ENCODE measurements at places on chromosomes 7 and 10.

- DNase-seq: no peak
These were observed 8.2 kb downstream of the TPK1 start for GRCh38 chr7:144827621-144828020.

DNA sequence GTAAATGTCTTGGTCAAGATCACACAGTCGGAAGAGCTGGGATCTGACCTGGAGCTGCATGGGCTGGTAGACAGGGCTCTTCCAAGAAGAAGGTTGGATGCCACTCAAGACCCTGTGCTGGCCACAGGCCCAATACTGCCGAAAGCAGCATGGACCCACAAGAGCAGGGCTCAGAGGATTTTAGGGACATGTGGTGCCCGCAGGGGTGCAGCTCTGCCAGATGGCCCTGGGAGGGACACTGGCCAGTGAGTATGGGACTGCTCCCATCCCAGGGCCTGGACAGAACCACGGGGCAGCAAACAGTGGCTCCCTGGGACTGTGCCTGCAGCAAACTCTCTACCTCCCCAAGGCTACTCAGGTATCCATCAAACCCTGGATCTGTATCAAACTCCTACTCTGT, 12.4 kb downstream of the MAT1A start:
- DNase-seq: no peak

DNA sequence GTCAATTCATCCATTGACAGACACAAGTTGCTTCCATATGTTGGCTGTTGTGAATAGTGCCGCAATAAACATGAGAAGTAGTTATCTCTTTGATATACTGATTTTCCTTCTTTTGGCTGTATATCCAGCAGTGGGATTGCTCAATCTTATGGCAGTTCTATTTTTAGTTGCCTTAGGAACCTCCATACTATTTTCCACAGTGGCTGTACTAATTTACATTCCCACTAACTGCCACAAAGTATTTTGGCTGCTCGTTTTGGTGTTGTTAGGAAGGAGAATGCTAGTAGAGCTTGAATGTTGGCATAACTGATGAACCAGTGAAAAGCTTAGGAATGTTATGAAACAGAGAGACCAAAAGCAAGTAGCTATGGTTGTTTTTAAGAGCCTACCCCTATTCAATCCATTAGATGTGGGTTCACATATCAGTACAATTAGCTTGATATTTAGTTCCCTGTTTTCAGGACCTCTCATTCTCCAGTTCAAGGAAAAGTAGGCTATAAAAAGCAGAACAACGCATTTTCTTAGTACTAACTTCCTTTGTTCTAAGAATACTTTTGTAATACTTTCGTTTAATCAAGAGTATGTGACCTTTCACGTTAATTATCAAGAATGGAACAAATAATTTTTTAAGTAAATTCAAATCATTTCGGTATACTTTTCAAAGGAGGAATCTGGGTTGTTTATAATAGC, 100.3 kb downstream of the FAS start:
- no peak for DNase-seq

DNA sequence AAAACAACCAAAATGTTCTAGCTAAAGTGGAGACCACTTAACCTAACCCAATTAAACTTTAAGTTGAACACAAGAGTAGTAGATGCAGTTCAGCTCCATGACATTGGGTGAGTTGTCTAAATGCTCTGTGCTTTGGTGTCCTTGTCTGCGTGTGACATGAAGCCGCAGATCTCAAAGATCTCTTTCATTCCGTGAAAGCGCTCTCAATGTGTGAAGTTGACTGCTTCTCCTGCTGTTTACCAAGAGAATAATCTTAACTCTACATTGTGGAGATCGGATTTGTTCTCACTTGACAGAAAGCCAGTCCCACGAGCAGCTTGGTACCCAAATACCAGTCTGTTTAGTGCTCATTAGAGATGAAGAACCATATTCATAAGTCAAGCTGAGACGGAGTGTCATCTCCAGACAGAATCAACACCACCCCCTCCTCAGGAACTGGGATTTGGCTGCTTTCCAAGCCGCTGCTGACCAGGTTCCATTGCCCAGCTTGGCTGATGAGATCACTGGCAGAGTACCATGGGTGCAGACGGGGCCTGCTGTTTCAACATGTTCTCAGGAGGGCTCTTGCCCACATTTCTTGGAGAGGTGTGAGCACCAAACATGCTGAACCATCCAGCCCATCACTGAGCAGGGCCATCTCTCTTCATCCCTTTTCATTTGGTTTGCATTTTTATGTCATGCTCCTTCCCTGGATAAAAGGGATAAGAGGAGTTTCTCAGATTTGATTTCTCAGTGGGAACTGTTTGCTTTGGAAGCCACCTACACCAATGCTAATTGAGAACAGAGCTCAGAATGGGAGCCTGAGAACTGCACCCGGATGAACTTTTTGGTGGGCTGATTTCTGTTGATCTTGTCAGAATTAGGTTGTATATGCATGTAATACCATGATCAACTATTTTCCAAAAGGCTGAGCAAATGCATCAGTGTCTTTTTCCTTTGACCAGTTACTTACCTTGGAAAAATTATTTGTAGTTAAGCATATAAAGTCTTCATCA, 95.8 kb upstream of the AGBL3 start:
- DNase-seq: no peak

DNA sequence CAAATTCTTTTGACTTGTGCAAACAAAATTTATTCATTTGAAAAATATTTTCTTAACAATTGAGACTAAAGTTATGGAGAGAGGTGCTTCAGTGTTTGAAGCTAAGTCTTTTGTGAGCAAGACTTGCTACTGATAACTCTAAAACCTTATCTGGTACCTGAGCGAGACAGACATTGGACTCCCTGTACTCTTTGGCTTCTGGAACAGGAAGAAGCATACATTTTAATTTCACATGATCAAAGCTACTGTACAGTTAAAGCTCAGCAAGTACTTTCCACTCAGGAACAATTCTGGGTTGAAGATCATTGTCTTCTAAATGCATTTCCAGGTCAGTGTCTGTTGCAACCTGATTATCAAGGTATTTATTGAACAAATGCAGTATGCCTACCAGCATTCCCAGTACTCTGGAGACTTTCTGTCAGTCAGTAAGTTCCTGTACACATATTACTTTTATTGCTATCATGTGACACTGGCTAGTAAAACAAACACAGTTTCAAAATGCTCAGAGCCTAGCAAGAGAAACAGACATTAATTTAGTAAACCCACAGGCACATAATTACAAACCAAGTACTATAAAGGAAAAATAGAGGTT, 42.4 kb downstream of the CABCOCO1 start:
- DNase-seq: no peak

DNA sequence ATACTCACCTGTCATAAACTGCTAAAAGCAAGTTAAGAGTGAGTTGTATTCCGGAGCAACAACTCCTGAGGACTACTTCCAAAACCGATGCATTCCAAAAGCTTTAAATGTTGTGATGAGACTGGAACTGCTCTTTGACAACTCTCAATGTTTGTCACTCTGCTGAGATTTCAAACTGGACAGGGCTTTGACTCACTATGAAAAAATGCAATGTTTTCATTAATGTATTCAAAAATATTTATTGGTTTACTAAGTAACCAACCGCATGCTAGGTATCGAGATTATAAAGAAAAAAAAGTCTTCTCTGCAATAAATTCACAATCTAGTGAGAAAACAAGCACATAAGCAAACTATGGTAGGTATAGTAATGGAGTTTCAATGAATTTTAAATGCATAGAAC, 107.9 kb upstream of the GNAI1 start:
- DNase-seq: no peak

DNA sequence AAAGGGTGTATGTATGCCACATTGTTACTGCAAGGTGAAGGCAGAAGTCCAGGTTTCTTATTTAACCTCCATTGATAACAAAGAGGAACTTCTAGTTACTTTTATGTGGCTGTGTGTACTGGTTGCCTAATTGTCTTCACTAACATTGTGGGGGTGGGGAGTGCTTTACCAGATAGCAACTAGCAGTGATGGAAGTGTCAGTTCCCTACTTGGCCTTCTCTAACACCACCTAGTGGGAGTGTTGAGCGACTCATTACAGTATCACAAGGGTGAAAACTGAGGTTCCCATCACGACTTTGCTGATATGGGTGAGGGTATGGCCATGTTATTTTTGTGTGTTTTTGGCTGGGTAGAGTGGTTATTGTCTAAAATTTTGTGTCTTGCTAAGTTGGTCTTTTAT, 274.4 kb downstream of the THSD7A start:
- no peak for DNase-seq

DNA sequence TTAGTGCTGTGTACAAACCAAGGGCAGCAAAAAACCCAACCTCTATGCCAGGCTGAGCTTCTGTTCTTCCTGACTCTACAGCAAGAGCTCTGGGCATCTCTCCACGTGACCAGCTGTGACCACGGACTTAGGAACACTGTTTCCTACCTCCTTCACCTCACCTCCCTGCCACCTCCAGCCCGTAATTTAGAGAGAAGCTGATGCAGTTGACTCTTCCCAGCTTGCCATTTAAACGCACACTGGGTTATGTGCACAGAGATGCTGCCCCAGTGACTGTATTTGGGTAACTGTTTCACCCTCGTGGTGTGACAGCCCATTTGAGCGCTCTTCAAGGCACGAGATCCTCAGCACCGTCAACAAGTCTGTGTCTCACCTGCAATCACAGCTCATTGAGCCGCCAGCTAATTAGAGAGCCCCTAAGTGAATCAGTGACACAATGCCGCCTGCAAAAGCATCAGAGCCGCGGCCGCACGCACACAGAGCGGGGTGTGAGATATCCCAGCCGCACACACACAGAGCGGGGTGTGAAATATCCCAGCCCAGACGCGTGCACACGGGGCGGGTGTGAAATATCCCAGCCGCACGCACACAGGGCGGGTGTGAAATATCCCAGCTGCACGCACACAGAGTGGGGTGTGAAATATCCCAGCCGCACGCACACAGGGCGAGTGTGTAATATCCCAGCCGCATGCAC, 319.7 kb downstream of the PTPRN2 start:
- DNase-seq: no peak

DNA sequence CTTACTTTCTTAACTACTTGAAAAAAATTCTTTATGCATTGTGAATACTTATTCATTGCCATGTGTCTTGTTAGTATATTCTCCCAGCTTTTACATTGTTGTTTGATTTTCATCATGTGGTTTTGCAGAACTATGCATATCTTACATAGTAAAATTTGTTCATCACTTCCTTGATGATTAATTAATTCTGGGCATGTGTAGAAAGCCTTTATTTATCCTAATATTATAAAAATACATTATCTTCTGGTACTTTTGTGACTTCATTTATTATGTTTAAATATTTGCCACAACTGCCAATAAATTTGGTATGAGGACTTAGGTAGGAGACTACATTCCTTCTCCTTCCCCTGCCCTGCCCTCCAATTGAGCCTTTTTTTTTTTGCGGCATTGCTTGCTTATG, 166.0 kb upstream of the ZNF32 start:
- DNase-seq: no peak

DNA sequence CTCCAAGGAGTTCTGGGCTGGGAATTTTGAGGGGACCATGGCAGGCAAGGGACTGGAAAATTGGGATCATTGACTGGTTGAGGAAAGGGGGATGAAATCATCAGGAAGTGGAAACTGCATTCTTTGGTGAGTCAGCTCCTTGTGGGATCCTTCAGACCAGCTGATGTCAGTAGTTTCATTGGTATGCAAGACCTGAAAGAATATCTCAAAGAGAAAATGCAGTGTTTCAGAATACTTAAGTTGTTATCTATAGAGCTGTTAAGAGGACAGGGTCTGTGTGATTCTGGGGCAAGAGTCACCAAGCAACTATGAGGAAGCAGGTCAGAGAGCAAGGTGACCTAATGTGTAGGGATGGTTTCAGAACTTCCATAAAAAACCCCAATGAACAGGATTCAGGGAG, 595.9 kb upstream of the AUTS2 start:
- no peak for DNase-seq

GRCh38 chr10:7794251-7795026, 6.5 kb downstream of the ATP5F1C start:
- DNase-seq: no peak
